ENCODE measurements at places on chromosomes 5 and 9.
A peak's percentile ranks its signal among the peaks of the same experiment; 100 is the strongest.

GRCh38 chr9:97564291-97565175 is 63.1 kb downstream of the TMOD1 start:
- peak; percentile 3 for DNase-seq

GRCh38 chr5:176296-176823 is 14.9 kb upstream of the LRRC14B start:
- no peak for DNase-seq

GRCh38 chr9:136590821-136591752 is 45.2 kb upstream of the NOTCH1 start:
- DNase-seq: no peak

- DNase-seq: no peak
Observed at GRCh38 chr5:72133212-72133990, 26.1 kb downstream of the MAP1B start.

DNA sequence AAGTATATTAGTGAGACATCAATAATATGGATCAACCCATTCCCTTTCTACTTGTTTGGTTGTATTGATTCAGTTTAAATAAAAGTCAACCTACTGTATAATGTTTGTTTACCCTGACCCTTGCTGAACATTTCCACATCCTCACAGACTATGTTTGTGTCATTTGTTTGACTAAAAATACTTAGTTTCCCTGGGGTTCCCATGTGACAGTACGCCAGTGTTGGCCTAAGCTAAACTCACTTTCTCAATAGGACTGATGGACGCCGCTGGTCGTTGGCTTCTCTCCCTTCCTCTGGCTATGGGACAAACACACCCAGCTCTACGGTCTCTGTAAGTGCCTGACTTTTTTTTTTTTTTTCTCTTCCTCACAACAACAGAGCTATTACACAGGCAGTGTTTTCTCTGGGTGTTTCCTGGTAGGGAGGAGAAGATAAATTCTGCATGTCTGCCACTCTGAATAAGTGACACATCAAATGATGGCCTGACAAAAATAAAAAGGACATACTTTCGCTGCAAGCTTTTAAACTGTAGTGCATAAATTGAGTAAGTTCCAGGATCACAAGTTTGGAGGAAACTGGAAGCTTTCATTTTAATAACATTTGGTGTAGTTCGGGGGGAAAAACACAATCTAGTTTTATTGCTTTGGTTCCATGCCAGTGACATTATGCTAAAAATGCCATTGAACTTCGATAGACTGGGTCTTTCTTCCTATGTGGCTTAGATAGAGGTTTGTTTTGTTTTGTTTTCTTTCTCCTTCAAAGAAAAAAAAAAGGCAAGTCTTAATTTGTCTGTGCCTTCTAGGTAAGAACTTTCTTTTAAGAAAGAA is 101.0 kb downstream of the CD180 start:
- no peak for DNase-seq

GRCh38 chr5:81242906-81243436 is 9.8 kb downstream of the CKMT2 start:
- no peak for DNase-seq

- no peak for DNase-seq
Observed at GRCh38 chr9:100092066-100092465, 6.7 kb downstream of the ERP44 start.

GRCh38 chr5:50501491-50502228 is 60.6 kb upstream of the EMB start:
- no peak for DNase-seq

GRCh38 chr5:94627191-94627590 is 8.7 kb downstream of the SLF1 start:
- no peak for DNase-seq

DNA sequence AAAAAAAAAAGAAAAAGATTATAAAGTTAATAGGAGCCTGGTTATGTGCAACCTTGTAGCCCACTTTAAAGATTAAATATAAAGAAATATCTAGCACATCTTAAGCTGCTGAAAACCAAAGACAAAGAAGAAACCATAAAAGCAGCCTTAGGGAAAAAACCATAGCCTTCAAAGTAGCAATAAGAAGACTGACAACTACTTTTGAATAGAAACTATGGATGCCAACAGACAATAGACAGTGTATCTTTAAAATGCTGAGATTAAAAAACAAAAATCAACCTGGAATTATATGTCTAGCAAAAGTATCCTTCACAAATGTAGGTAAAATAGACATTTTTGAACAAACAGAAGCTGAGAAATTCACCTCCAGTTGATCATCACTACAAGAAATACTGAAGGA is 3.4 kb upstream of the KIF12 start:
- DNase-seq: no peak

- DNase-seq: no peak
Observed at GRCh38 chr5:96327722-96328121, 105.3 kb downstream of the PCSK1 start.

GRCh38 chr5:115396688-115397087 is 100.2 kb upstream of the CCDC112 start:
- no peak for DNase-seq

DNA sequence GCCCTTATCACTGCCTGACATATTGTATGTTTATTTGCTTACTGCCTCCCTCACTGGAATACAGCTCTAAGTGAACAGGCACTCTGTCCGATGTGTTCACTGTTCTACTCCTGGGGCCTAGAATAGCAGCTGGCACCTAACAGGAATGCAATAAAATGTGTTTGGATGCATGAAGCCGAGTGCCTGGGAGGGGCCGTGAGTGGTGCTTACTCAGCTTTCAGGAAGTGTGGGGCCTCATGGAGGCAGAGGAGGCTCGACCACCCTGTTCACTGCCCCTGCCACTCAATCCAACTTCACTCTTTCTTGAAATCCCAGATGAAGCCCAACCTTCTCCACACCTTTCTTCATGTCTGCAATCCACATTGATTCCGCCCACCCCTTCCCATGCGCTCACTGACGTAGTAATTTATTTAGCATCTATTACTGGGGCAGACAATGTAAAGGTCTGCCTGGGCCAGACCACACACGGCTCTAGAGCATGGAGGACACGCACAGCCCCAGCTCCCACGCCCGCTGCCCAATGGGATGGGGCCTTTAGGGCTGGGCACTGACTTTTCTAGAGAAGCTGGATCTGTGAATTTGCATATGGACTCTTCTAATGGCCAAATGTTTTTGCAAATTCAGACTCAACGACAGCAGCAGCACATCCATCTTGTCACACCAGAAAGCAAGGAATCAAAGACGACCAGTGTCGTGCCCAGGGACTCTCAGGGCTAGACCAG is 21.3 kb downstream of the TBC1D9B start:
- no peak for DNase-seq

- DNase-seq: no peak
Observed at GRCh38 chr5:10715605-10716290, 45.3 kb downstream of the DAP start.

- DNase-seq: no peak
Observed at GRCh38 chr9:18666986-18667772, 193.2 kb downstream of the ADAMTSL1 start.

GRCh38 chr9:137820161-137820855 is 57.3 kb upstream of the CACNA1B start:
- no peak for DNase-seq

- DNase-seq: peak; percentile 12
Observed at GRCh38 chr5:153445875-153446579, 44.4 kb upstream of the GRIA1 start.
